ENCODE measurements at places on chromosomes 4 and X.

DNA sequence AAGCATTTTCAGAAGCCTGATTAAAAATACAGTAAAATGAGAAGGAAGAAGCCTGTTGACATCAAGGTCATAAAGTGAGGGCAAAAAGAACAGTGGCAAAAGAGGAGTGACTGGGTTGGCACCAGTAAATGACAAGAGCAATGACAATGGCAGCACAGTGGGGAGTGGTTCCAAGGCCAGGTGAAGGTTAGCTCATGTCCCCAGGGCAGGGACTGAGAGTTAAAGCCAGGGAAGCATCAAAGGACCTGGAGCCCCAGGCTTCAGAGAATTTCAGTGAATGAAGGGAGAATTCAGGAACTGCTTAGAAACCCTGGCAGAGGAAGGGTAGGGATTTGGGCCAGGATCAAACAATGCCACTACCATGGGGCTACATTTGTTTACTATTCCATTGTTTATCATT, 8.8 kb upstream of the PIGA start:
- no peak for DNase-seq

GRCh38 chr4:73866246-73866645, 2.9 kb upstream of the CXCL1 start:
- no peak for DNase-seq

DNA sequence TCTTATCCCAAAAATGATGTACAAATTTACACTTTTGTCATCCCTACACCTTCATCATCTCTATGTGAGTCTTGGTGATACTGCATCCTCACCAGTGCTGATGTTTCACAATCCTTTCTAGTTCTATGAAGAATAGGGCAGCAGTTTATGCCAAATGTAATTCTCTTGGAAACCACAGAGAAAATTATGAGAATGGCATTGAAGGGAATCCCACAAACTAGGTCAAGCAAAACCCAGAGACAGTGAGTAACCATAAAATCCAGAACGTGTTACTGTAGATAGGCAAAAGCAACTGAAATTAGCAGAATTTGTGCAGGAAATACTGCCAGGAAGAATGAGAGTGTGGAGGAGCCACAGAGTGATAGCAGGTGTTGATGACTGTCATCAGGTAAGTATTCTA, 24.5 kb downstream of the IL15 start:
- DNase-seq, result no peak

DNA sequence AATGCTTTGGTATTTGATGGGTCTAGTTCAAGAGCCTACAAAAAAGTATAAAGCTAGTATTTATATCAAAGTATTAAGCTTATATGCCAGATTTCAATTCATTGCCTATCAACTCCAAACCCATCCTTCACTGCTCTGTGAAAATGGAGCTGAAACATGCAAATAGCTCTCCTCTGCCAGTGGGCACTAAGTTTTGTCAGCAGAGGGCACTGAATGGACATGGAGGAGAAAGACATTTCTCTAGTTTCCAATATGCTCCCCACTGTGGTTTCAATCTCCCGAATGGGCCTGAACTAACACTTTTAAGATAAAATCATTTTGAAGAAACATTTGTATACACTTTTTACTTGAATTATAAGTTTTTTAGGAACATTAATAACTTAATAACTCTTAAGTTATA, 12.4 kb downstream of the PPID start:
- no peak for DNase-seq

DNA sequence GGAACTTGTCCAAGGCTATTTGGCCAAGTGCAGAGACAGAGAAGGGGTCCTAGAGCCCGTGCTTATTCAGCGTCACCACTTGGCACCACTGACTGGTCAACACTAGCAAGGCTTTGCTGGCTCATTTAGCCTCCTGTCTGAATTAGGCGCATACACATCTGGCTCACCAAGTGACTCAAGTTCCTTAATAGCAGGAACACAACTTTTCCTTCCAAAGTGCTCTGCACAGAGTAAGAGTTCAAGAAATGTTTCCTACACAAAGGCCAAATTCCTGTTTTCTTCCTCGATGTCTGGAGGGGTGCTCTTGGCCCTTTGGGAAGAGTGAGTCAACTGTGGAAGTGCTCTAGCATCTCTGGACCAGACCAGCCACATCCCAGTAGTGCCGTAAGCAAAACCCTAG, 26.8 kb upstream of the CENPU start:
- DNase-seq, result no peak

- no peak for DNase-seq
These were observed 37.9 kb upstream of the SLC4A4 start for GRCh38 chr4:71300964-71301363.

GRCh38 chr4:109207061-109207460, 95.4 kb downstream of the COL25A1 start:
- no peak for DNase-seq

- DNase-seq, result no peak
These were observed 313.9 kb downstream of the TECRL start for GRCh38 chr4:64095398-64095797.

DNA sequence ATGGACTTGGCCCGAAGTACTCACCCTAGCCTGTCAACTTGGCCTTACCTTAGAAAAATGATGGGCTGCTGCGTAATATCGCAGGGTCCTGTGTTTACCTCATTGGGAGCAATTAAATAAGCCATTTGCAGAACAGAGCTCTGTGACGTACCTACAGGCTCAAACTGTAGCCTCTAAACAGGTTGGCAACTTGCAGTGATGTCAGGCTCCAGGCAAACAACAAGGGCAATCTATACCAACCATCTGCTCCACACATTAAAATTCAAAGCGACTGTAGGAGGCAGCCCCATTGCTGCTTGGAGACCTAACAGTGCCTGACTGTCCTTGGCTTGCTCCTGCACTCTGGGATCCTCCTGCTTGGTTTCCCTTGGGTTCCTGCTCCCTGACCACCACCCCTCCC, 17.2 kb downstream of the VGLL1 start:
- DNase-seq, result no peak

DNA sequence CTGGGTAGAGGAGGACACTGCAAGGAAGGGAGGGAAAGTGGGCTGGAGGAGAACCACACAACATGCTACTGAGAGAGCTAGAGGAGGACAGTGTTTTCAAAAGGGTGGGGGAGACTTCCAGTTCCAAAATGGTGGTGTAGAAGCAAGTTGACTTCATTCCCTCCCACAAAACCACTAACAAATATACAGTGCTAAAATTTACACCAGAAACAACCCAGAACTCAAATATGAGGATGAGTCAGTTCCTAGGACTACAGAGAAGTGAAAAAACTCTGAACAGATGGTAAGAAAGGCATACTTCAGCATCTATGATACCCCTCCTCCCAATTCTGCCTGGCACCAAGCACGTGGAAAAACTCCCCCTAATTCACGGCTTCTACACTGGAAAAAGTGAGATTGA, 9.8 kb downstream of the AADAT start:
- no peak for DNase-seq

- DNase-seq, result no peak
These were observed 2.1 kb upstream of the WFS1 start for GRCh38 chr4:6267573-6267972.

DNA sequence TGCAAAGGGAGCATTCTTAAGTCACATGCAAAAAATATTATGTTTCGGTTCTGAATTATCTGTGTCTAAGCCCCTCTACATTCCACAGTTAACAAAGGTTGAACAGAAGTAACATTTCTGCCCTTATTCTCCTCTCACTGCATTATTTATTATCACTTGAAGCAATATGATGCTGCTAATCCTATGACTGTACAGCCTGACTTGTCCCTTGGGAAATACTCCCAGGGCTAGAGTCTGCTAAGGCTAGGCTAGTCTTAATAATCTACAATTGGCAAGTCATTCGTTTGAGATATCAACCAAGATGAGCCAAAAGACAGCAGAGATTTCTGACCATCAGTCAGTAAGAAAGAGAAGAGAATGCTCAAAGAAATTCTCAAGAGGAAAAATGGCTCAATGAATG, 226.9 kb upstream of the HCCS start:
- DNase-seq, result no peak

GRCh38 chr4:81142744-81143143, 72.3 kb downstream of the PRKG2 start:
- DNase-seq, result no peak

DNA sequence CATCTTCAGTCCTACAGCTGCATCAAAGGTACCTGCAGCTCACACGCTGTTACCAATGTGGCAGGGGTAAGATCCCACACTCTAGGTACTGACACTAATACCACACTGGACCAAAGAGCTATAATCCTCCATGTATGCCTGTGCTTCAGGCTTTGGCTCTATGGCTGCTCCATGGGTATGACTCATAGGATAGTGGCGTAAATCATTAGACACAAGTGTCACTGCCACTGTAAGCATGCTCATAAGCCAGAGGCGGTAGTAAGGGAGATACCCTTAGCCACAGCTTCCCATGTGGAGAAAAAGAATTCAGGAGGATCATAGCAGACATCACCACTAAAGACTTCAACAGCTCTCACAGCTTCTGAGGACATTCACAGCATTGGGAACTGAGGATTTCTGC, 287.5 kb downstream of the ACTRT1 start:
- DNase-seq, result no peak

DNA sequence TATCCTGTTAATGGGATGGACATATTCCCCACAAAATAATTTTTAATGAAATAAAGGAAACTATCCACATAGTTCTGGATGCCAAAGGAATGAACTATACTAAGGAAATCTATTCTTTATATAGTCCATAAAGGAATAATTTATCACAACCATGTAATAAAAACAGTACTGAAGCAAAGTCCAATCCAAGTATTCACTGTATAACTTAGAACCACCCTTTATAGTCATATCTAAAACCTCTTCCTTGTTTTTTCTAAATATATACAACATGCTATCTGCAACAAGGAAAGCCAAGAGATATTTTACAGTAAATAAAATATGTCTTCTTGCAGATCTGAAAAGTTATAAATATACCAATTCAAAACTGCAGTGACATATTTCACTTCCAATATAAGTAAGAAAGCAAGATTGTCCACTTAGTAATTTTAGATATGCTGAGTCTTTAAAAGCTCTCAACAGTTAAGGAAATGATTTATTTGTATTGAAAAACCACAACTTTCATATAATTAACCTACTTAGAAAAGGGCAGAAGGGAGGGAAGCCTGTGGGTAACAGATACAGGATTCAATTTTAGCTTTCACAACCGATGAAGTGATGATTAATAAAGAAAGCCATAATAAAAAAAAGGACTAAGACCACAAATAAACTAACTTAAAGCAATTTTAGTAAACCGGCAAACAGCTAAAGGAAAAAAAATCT, 8.0 kb downstream of the NR3C2 start:
- no peak for DNase-seq

DNA sequence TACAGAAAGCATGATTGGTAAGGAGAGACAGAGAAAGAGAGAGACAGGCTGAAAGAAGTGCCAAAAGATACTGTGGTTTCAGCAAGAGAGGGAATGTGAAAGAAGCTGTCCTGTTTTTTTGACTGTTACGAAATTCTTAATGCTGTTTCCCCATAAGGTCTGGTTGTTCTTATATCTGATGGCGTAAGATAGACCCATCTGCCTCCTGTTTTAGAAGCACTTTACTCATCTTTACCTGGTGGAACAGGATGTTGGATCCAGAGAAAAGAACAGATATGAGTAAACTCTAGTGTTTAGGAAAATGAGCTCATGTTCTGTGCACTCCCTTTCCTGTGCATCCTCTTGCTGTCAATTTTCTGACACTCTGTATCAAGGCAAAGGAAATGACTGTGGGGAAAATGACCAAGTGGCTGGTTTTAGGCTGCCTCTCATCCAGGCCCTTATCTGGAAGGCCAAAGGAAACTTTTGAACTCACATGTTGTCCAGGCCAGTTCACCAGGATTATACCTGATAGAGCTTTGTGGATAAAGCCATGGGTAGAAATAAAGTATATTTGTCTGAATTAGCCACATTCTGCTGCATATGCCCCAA, 311.7 kb upstream of the HTR2C start:
- DNase-seq, result no peak

GRCh38 chr4:188596021-188596420, 456.8 kb downstream of the TRIML1 start:
- no peak for DNase-seq

GRCh38 chrX:133655275-133656265, 240.3 kb upstream of the GPC4 start:
- DNase-seq, result no peak

DNA sequence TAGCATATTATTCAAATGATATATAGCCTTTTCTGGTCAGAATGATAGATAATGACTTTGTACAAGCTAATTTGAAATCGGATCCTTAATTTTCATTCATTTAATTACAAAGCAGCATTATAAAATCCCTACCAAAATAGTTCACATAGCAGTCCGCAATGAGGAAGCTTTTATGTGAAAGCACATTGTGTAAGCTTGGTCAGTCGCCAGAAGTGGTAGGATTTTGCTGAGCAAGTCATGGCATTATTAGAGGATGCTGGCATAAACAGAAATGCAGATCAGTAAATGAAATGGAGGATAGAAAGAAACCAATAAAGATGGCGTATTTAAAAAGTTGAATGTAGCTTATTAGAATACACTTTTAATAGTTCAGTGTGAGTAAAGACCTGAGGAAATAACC, 93.2 kb upstream of the DIAPH2 start:
- no peak for DNase-seq

DNA sequence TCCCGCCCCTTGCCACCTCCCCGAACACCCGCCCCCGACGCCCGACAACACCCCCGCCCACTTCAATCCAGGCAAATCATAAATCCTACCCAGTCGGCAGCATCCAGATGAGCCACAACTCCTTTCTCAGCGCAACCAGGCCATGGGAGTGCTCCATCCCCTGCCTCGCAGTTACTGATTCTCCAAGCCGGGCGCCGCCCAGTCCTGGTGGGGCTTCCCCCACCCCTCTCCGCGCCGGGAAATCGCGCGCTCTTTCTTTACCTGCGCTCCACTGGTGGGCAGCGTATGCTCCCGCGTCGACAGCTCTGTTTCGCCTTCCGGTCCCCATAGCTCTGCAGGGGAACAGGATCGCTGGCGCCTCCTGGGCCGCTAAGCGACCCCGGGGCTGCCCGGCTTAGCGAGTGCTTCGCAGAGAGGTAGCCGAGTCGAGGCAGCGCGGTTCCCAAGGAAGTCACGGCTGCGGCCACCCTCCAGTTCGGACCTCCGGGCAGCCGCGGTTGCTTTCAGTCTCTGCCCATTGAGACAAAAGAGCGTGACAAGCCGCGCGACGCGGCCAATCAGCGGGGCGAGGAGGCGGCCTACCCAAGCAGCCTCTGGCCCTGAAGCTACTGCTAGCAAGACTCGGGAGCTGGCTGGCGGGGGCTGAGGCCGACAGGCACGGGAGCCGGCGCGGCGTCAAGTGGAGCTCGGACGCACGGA, 43.7 kb upstream of the TMSB15B start:
- peak; percentile 62 for DNase-seq

- no peak for DNase-seq
These were observed 305.4 kb upstream of the LDB2 start for GRCh38 chr4:17203797-17204196.

DNA sequence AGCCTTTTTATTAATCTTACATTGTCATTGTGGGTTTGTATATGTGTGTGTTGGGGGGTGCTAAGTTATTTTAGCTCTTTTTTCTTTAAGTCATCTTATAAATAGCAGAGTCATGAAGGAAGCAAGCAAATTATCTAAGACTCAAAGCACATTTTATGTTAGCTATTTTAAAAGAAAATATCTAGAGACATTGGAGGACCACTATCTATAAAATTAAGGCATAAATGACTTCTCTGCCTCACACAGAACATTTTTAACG, 3.7 kb upstream of the PPBP start:
- no peak for DNase-seq

Measured in stimulated activated naive CD8-positive, alpha-beta T cell treated with anti-CD3 and anti-CD28 coated beads, Interleukin-15, amount 100 ng/mL, for 72 hours (primary cell).